ENCODE measurements at places on chromosomes 5 and 9. TPM values are rescaled to one million over a fixed set of nuclear protein-coding genes. Genes with fewer than 3 reads are reported as not detected.

The ARL14EPL gene
- not detected for total RNA-seq

The INSL4 gene
- total RNA-seq, result not detected

The HBEGF gene
- 39.1 TPM for total RNA-seq

The CCDC171 gene
- total RNA-seq, result 1.1 TPM

The SLC35D2 gene
- total RNA-seq, result 91.3 TPM

The UNC13B gene
- 59.8 TPM for total RNA-seq

The PSAT1 gene
- total RNA-seq, result not detected

The SLC45A2 gene
- total RNA-seq, result 0.95 TPM

The OSMR gene
- 10.8 TPM for total RNA-seq

The NRG2 gene
- total RNA-seq, result 12.3 TPM

The ZNF474 gene
- not detected for total RNA-seq

The ATG12 gene
- total RNA-seq, result 32.0 TPM

The PTGDS gene
- total RNA-seq, result 20.3 TPM

The CD74 gene
- 120 TPM for total RNA-seq

The MRPS30 gene
- 71.1 TPM for total RNA-seq

The MED10 gene
- total RNA-seq, result 15.0 TPM

The TLR4 gene
- total RNA-seq, result 9.0 TPM

The GPX8 gene
- total RNA-seq, result 2.7 TPM

The SLC6A19 gene
- 69.5 TPM for total RNA-seq

The PCDHB2 gene
- 0.80 TPM for total RNA-seq

The HSPB3 gene
- not detected for total RNA-seq

The FLT4 gene
- total RNA-seq, result 1.8 TPM

The FOXD1 gene
- total RNA-seq, result not detected

The SMC5 gene
- total RNA-seq, result 24.6 TPM

The CATSPER3 gene
- total RNA-seq, result 1.1 TPM

The PCDHB3 gene
- total RNA-seq, result 0.82 TPM

The TXNDC8 gene
- not detected for total RNA-seq

The CCDC152 gene
- total RNA-seq, result not detected

The LEAP2 gene
- total RNA-seq, result 4.9 TPM

The WNT8A gene
- total RNA-seq, result not detected

The RNF38 gene
- total RNA-seq, result 27.2 TPM

The OXCT1 gene
- total RNA-seq, result 9.0 TPM

The OR1Q1 gene
- total RNA-seq, result not detected

The LHX2 gene
- not detected for total RNA-seq

The BARHL1 gene
- not detected for total RNA-seq

The PCDHB9 gene
- 0.40 TPM for total RNA-seq

The TMEM174 gene
- not detected for total RNA-seq

The ADAMTS16 gene
- not detected for total RNA-seq

The LCNL1 gene
- total RNA-seq, result not detected

The SFXN1 gene
- 119 TPM for total RNA-seq

The NEUROG1 gene
- total RNA-seq, result not detected

The CXCL14 gene
- total RNA-seq, result 31.0 TPM

The SELENOP gene
- 1,504 TPM for total RNA-seq

The GRAMD2B gene
- total RNA-seq, result 191 TPM

The HCN1 gene
- total RNA-seq, result not detected

The ENC1 gene
- 14.9 TPM for total RNA-seq

The SMIM33 gene
- 0.64 TPM for total RNA-seq

The TRAF1 gene
- total RNA-seq, result 2.2 TPM

The CTXN3 gene
- total RNA-seq, result not detected

The LHX3 gene
- not detected for total RNA-seq

The NEURL1B gene
- total RNA-seq, result 74.6 TPM

The FOXE1 gene
- not detected for total RNA-seq

The NRARP gene
- 92.0 TPM for total RNA-seq

The CTNND2 gene
- total RNA-seq, result 2.1 TPM

The FOXD4L4 gene
- total RNA-seq, result not detected
